ENCODE measurements at places on chromosomes 5 and 9.

- DNase-seq, result no peak
These were observed 48.6 kb downstream of the UBE2QL1 start for GRCh38 chr5:6497262-6497661.

DNA sequence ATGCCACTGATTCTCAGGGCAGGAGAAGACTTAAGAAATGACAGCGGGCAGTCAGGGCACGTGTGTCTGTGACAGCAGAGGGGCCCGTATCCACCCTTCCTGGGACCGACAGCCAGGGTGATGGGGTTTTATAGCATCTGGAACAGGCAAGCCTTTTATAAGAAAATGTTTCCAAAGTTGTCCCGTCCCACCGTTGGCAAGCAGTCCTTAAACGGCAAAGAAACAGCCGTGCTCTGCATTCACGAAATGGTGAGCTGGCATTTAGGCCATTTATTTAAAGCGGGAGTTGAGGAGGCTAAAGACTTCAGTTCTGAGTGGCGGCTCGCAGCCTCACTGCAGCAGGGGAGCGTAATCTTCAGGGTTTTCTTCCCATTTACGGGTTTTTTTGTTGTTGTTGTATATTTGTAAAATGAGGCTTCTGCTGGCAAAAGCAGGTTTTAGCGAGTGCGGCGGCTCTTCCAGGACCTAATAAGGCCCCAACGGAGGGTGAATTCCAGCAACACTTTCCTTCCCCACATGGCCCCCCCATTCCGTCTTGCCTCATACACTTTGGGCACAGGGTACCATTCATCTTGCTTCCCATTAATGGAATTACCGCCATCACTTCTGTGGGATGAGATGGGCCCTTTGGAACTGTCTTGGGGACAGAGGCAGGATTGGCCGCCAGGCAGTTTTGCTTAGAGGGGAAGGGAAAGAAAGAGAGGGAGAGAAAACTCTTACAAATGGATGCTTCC, 15.8 kb downstream of the NEK6 start:
- DNase-seq, result no peak

DNA sequence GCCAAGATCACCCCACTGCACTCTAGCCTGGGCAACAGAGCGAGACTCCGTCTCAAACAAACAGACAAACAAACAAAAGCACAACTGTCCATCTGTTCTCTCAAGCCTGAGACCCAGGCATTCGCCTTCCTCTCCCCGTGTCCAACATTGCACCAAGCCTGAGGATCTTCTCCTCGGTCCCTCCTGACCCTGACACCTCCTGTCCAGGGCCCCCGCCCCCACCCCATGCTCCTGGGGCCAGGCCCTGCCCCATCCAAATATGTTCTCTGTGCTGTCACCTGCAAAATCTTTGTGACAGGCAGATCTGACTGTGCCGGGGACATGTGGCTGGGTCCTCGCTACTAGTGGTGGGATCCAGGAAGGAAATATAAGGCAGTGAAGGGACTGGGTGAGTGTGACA, 33.4 kb upstream of the UNC5A start:
- no peak for DNase-seq

- no peak for DNase-seq
These were observed 552.5 kb upstream of the FTMT start for GRCh38 chr5:121299153-121299552.

DNA sequence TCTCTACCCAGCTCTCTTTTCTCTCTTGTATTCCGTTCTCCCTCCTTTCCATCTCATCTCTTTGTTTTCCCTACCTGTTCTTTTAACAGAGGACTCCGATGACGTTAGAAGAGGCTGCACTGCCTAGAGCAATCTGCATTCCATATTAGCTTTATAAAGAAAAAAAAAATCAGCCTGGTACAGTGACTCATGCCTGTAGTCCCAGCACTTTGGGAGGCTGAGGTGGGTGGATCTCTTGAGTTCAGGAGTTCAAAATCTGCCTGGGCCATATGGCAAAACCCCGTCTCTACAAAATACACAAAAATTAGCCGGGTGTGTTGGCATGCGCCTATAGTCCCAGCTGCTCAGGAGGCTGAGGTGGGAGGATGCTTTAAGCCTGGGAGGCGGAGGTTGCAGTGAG, 49.0 kb downstream of the DAPK1 start:
- DNase-seq, result no peak

- no peak for DNase-seq
These were observed 14.6 kb downstream of the PDCD6 start for GRCh38 chr5:285991-286557.

GRCh38 chr5:168262042-168262743, 29.3 kb upstream of the WWC1 start:
- DNase-seq, result no peak

DNA sequence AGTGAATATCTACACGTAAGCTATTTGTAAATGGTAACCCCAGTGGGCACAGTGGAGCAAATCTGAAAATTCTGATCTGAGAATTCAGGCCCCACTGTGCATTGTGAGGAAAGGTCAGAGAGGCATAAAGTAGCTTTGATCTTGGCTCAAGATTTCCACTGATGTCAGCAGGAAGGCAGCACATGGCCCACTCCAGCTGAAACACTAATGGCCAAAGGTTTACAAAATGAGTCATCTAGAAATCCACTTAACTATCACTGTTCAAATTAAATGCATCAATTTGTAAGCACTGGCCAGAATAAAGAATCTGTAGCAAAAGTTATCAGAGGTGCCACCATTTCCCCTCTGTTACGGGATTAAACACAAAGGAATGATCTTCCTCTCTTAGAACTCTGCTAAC, 191.6 kb downstream of the C9orf152 start:
- DNase-seq, result no peak

- no peak for DNase-seq
These were observed 133.0 kb downstream of the DOCK2 start for GRCh38 chr5:169770109-169770508.

GRCh38 chr5:144089401-144090021, 80.9 kb downstream of the YIPF5 start:
- DNase-seq, result no peak

- peak; percentile 27 for DNase-seq
These were observed 126.7 kb downstream of the SLC25A46 start for GRCh38 chr5:110865400-110866094.

DNA sequence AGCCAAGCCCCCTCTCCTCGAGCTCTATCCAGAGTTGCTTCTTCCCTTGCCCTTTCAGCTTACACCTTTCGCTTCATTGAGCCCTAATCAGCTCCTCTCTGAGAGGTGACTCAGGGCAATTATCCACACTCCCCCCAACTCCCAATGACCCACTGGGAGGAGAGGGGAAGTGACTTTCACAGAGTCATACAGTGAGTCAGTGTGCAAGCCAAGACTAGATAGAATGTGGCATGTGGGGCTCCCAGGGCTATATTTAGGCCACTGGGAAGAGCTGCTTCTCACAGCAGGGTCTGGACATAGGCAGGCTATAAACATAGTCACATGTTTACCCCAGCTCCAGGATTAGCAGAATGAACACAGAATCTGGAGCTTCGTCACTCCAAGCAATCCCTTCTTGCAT, 57.4 kb downstream of the NRG2 start:
- DNase-seq, result no peak

- DNase-seq, result no peak
These were observed 29.2 kb upstream of the FBP1 start for GRCh38 chr9:94668418-94668927.

DNA sequence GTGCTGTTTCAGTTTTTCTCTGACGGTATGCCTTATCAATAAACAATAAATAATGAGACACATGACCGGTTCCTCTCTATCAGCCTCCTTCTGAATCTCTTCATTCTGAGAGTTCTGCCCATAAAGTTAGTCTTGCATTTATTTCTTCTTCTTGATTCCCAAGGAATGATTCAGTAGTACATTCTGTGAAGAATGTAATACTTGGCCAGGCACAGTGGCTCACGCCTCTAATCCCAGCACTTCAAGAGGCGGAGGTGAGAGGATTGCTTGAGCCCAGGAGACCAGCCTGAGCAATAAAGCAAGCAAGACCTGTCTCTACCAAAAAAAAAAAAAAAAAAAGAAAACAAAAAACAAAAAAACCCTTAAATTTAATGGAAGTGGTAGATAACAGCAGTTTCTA, 53.9 kb downstream of the PAM start:
- DNase-seq, result no peak

GRCh38 chr5:150710165-150710564, 9.3 kb upstream of the RBM22 start:
- DNase-seq, result no peak

- no peak for DNase-seq
These were observed 46.9 kb upstream of the EGFL7 start for GRCh38 chr9:136615631-136616306.

- DNase-seq, result no peak
These were observed 313.0 kb downstream of the CETN3 start for GRCh38 chr5:90096415-90097081.

GRCh38 chr9:135818718-135819475, 88.4 kb downstream of the CAMSAP1 start:
- DNase-seq, result no peak

- DNase-seq, result no peak
These were observed 209.3 kb downstream of the DAB2IP start for GRCh38 chr9:121860744-121861143.

- DNase-seq, result no peak
These were observed 485.8 kb downstream of the SEMA5A start for GRCh38 chr5:9059920-9060691.

- DNase-seq, result no peak
These were observed 603 bp downstream of the PPIP5K2 start for GRCh38 chr5:103120607-103121200.

GRCh38 chr5:142782976-142783530, 12.9 kb downstream of the ARHGAP26 start:
- no peak for DNase-seq

DNA sequence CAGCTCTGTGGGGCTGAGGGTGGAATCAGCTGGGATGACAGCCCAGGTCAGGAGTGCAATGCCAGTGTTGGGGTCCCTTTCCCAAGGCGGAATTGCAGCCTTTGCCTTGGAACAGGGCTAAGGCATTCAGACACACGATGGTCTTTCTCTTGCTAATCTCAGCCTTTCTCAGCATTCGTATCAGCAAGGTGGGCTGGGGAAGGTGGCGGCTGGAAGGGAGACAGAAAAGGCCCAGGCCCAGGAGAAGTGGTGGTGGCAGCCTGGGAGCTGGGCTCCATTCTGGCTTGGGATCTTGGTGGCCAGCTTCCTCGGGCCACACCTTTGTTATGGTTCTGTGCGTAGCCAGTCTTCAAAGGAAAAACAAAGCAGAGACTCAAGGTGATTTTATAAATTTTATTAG, 1.1 kb upstream of the ARHGEF28 start:
- no peak for DNase-seq

DNA sequence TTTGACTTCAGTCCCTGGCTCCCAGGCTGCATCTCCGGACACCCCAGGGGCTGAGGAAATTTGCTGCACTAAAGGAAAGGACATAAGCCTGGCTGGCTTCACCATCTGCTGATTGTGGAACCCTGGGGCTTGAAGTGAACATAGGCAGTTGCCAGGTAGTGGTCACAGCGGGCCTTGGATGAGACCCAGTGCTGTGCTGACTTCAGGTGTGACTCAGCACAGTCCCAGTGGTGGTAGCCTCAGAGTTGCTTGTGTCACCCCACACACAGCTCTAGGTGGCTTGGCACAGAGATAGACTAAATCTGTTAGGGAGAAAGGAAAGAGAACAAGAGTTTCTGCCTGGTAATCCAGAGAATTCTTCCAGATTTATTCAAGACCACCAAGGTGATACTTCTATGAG, 36.1 kb upstream of the RUSC2 start:
- DNase-seq, result no peak

DNA sequence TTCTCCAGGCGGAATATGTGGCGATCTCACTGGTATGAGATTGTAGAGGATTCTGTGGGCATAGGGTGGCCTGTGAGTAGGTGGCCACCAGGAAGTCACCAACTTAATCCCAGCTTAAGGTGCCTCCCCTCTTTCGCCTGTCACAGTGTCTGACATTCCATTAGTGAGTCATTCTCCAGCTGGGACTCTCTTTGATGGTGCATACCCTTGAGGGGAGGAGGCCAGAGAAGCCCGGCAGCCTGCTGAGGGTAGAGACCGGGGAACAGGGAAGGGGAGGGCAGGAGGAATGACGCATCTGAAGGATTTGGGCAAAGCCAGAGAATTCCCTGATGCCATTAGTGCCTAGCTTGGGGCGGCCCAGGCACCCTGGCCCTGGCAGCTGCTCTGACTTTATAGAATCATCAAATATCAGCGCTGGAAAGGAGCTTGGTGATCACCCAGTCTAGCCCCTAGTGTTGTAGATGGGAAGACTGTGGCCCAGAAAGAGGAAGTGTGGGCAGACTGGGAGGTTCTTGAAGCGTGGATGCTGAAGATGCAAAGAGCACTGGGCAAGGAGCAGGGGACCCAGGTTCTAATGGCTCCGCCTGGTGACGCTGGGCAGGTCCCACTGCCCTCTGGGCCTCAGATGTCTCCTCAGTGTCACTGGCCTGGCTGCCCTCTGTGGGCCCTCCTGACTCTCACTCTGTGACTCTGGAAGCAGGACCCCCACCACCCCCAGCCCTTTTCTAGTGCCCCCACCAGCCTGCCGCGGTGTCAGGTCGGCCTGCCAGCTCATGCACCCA, 41.4 kb downstream of the DAB2IP start:
- DNase-seq, result no peak

GRCh38 chr5:164504141-164504772, 998.8 kb downstream of the MAT2B start:
- DNase-seq, result peak; percentile 19

DNA sequence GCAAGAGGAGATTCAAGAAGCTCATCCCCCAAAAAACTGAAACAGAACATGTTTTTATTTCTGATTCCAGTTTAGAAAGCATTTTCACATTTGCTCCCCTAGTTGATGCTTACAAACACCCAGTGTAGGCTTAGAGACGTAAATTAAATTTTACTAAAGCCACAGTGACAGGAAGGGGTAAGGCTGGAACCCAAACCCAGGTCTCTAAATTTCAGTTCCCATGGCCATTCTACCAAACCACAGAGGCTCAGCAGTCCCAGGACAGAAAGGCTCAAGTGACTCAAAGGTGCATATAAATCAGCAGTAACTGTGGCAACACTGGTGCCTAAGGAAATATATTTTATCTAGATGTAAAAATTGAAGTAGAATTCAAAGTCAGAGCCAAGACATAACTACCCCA, 128.7 kb downstream of the CEP120 start:
- no peak for DNase-seq

GRCh38 chr5:126869005-126869451, 92.1 kb downstream of the LMNB1 start:
- peak; percentile 60 for DNase-seq

- DNase-seq, result no peak
These were observed 125.3 kb upstream of the RASEF start for GRCh38 chr9:83188277-83188676.
